COR-L47 (cell line): ENCODE measurements at places on chromosomes 4 and X.

GRCh38 chr4:137659431-137659830, 127.1 kb upstream of the PCDH18 start:
- DNase-seq, result no peak

- DNase-seq, result no peak
These were observed 10.8 kb upstream of the HHIP start for GRCh38 chr4:144634978-144635747.

DNA sequence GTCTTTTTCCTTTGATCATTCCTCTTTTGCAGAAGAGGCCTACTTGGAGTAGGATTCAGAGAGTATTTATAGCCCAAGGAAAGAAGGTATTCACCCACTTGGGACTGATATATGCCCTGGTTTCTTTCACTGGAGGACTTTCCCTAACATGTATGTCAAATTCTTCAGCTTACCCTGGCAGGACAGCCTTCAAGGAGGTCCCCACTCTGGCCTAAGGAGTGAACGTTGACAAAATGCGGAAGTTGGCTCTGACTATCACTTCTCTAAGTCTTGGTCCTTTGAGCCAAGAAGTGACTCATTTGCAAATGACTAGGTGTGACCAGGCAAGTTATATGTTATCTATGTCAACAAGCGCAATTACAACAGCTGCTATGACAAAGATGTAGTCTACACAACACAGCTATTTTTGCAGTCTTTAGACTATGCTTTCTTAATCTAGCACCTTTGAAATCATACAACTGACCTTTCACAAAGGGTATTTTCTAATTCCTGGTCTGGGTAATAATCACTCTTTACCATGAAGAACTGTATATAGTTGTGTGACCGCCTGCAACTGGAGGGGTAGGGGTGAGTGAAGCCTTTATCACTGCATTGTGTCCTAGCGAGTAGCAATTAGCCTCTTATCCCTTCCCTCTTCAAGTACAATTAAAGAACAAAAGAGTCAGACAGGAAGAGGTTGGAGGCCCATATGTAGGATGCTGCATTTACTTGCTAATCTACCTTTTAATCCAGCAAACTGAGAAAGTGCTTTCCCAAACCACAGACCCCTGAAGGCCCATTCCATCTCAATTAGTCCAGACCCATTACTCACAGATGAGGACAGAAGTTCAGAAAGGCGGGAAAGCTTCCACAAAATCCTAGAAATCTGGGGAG, 50.1 kb downstream of the RASGEF1B start:
- peak; percentile 20 for DNase-seq

DNA sequence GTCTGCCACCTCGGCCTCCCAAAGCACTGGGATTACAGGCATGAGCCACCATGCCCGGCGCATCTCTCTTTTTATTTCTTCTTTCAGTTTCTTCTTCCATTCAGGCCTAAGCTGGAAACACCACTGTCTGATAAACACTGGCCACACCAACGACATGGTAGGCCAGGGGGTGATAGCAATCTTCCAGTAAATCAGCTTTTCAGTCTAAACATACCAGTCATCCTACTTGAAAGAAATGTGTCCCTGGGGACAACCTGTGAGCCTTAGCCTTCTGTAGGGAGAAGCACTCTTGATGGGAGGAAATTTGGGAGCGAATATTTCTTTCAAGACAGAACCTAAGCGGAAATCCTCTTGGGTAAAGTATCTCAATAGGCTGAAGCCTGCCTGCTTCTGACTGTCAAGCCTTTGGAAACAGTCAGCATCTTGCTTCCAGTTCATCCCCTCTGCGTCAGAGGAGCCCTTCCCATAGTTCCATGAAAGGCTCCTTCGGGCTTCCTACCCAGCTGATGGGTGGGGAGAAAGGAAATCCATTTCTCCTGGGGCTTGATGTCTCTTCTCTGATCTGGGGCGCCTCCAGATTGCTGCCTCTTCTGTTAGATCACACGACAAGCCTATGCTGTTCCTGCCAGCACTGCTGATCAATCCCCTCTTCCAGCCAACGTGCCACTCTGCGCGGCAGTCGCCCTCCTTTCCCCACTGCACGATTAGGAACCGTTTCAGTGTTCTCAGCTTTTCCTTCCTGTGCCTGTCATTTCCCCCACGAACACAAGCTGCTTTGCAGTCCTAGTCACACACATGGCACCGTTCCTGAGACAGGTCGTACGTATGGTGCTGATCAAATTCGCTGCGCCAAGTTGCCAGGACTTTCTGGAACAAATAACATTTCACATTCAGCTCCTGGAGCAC, 49.5 kb upstream of the CBR4 start:
- no peak for DNase-seq

GRCh38 chr4:1554876-1555265, 129.2 kb downstream of the FAM53A start:
- peak; percentile 96 for DNase-seq

GRCh38 chr4:53928825-53929224, 135.6 kb downstream of the CHIC2 start:
- DNase-seq, result no peak

- DNase-seq, result no peak
These were observed 354.9 kb downstream of the RPA4 start for GRCh38 chrX:97238632-97239031.

- DNase-seq, result no peak
These were observed 776.7 kb upstream of the GRID2 start for GRCh38 chr4:91527056-91527455.

DNA sequence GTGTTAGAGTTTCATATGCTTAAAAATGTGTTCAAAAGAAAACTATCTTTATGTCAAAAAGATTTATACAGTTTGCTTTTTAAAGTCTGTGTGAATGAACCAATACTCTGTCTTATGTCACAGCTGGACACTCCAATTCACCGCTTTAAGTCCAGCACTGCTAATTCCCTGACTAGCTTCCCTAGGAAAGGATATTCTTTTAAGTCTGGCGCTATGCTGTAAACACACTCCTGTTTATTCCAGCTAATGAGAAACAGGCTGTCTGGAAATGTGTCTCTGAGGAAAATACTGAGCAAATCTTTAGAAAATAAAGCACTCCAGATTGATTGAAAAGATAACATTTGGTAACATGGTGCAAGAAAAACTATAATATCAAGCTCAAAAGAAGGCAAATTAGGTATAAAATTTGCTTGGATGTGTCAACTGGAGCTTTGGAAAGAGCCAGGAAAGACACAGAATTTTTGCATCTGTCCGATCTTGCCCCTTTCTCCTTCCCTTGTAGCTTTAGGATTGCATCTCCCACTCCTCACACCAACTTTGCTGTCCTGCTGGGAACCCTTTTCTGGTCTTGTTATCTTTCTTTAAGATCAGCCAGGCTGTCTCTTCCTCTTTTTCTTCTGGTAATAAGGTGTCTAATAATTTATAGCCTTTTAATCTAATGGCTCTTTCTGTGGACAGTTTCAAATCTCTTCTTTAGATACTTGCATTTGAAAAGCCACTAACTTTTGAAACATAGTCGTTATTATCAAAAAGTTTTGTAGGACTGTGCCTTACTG, 40.9 kb upstream of the VEGFC start:
- no peak for DNase-seq

- DNase-seq, result no peak
These were observed 124.9 kb downstream of the POU4F2 start for GRCh38 chr4:146763560-146763959.

GRCh38 chrX:148984238-148984637, 483.8 kb downstream of the AFF2 start:
- no peak for DNase-seq

DNA sequence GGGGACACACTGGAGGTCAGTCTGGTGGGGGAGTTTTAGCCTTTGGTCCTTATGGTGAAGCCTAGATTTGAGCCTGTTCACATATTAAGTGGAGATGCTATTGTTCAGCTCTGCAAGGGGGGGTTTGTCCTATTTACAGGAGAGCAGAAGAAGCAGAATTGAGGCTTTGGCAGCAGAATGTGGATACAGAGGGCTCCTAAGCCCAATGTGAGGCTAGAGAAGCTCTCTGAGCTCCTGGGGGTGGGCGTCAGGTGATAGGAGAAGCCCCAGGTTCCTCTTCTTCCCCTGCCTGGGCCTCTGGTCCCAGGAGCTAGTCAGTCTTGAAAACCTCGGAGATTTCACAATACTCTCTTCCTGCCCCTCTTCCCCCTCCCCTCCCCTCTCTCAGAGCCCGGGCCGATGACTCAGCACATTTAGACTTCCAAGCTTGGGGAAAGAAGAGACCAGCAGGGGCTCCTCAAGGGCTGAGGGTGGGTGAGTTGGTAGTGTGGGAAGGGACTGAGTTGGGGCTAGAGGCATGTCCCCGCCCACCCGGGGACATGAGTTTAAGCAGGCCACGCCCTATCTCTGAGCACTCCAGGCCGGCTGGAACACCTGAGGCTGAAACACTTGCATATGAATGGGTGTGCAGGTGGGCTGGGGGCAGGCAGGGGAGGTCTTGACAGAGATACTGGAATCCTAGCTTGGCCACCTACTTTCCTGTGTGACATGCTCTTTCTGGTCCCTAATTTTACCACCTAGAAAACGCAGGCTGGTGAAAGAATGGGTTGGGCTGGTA, 3.4 kb downstream of the TFE3 start:
- peak; percentile 32 for DNase-seq

DNA sequence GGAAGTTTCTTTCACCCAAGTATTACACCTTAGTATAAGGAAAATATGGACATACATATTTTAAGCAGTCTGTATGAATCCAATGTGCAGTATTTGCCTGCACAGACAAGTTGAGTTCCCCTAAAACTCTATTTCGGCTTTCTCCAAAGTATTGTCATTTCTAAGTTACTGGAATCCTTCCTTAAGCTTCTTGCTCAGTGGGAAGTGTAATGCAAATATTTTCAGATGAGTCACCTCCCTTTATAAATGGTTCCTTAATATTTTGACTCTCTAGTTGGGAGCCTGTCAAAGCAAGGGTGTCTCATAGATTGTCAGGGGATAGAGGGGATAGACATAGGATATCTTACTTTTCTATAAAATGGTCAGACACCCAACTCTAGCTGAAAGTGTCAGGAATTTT, 178.6 kb downstream of the NAA11 start:
- DNase-seq, result no peak

DNA sequence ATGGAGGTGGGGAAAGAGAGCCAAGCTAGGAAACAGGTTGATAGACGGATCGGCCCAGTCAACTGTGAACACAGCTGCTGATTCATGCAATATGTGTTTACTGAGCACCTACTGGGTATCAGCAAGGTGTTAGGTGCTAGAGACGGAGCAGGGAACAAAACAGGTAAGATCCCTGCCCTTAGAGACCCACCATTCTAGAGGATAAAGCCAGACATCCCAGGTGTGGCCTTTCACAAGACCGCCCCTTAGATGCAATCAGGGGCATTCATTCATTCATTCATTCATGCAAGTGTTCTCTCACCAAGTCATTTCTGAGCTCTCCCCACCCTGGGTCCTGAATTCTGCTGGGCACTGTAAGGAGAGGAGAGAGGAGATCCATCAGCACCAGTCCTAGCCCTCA, 20.2 kb upstream of the MTM1 start:
- DNase-seq, result no peak

DNA sequence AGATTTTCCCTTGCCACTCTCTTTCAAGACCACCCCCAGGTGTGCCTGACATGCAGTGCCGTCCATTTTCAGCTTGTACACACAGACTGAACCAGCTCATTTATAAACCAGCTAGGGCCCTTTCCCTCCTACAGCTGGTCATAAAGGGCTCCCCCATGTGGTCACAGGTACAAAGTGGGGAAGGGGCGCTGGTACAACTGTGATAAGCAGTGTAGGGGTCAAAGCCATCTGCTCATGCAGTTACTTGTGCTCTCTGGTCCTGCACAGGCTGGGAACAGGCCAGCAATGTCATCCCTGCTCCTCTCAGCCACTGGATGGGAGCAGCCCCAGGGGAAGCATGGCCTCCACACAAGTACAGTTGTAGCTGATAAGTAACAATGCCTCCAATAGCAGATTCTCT, 20.6 kb downstream of the GABRQ start:
- DNase-seq, result no peak

DNA sequence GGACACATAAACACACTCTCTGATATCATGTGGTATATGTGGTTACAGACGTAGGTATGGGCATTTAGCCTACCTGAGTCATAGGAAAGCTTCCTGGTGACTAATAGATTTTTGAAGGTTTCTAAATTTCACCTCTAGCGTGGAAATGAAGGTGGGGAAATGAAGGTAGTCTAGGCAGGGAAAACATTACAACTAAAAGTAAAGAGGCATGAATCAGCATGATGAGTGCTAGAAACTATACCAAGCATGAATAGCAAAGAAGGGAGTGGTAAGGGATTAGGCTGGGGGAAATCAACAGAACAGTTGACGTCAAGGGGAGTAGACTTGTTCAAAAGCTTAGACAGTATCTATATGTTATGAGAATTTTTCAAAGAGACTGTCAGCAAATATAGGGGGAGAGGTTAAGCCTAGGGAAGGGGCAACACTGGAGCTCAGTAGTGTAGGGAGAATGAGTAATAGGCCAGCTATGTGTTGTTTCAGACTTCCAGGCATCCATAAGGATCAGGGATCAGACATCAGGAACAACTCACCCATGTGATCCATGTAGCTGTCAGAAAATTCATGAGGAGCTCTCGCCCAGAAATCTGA, 279.3 kb upstream of the DIPK2B start:
- DNase-seq, result no peak

GRCh38 chr4:90165883-90166282, 38.7 kb downstream of the CCSER1 start:
- no peak for DNase-seq

DNA sequence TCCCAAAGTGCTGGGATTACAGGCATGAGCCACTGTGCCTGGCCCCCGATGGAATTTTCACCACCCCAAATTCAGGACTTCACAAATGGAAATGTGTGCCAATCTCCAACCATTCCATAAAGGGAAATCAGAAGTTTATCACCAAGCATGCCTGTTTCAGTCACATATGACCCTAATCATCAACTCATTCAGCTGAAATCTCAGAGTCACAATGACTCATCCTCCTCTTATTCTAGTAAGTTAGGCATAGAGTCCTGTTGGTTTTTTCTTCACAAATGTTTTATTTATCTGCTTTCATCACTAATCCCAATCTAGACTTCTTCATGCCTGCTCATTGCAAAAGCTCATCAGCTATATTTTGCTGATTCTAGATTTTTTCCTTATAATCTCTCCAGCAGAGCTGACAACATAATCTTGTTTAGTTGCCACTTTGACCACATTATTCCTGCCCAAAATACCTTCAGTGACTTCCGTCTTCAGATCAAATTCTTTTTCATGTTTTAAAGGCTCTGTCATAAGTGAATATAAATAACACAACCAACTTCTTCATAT, 83.3 kb downstream of the SLC7A11 start:
- no peak for DNase-seq

DNA sequence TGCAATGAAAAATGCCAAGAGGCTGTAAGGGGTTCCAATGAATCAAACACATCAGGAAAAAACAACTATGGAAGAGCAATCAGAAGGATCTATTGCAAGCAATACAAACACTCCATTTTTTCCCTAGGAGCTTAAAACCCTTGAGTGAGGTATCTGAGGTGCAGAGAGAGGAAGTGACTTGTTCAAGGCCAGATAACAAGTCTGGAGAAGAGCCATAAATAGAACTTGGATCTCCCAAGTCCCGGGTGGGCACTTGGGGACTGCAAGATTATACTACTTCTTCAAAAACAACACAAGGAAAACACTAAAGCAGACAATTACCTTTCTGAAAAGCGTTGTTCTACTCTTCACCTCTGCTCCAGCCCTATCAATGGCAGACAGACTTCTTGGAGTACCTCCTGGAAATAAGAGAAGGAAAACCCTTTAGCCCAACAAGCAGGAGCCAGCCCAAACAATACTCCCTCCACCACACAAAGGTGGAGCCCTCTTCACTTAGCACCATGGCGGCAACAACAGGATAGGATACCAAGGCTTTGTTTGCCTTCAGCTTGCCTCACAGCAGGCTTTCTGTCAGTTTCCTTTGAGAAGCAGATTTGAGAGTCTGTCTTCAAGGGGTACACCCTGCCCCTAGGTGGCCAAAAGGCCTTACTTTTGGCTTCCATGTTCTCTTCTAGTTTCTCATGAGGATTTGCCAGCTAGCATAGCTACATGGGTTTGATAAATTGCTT, 26.0 kb downstream of the AIFM1 start:
- no peak for DNase-seq
